ENCODE measurements at places on chromosomes 6 and 20.
A peak's percentile ranks its signal among the peaks of the same experiment; 100 is the strongest.

DNA sequence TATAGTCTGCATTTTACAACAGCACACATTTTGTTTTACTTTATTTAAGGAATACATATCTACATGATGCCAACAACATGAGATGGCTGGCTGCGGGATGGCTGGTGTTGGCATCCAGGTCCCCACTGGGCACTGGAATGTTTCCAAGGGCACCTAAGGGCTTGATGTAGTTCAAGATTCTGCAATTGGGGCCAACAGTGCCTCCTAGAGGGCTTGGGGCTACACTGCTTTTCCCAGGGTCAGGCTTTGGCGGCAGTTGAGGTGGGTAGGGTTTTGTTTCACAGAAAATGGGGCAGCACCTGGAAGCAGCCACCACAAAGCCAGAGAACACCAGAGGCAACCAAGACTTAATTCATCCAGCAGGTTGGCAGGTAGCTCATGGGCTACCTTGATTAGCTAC is 202.2 kb upstream of the PRND start:
- DNase-seq = peak; percentile 9

GRCh38 chr20:32551693-32552092 is 33.4 kb downstream of the NOL4L start:
- no peak for DNase-seq

DNA sequence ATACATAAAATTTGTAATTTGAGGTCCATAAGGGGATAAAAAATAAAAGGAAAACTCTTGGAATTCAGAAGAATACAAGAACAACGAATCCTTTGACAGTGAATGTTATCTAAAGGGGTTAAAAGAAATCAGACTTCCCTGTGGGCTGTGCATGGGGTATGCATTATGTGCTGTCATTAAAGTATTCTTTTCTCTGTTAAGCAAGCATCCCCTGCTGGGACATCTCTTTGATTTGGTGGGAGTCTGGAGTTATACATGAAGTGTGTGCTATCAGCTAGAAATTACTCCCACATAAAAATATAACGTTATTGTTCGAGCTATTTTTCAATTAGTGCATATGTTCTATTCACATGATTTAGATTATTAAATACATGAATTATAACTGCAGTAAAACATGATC is 195.2 kb downstream of the CENPW start:
- DNase-seq = no peak

DNA sequence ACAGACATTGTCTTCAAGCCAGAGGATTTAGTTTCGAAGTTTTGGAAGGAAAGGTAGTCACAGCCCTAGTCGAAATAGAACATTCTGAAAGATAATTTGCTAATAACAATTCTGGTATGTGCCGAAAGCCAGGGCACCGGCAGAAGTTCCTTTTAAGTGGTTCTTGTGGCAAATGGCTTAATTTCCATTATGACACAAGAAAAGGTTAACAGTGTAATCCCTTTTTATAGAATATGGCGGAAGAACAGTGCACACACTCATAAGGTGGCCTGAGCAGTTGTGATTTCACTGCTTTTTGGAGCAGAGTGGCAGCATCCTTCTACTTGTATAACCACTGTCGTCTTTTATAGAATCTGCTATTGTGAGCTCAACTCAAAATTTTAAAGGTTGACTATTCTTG is 152.4 kb downstream of the SASH1 start:
- DNase-seq = no peak

GRCh38 chr20:7022597-7022996 is 255.1 kb downstream of the BMP2 start:
- DNase-seq = no peak

DNA sequence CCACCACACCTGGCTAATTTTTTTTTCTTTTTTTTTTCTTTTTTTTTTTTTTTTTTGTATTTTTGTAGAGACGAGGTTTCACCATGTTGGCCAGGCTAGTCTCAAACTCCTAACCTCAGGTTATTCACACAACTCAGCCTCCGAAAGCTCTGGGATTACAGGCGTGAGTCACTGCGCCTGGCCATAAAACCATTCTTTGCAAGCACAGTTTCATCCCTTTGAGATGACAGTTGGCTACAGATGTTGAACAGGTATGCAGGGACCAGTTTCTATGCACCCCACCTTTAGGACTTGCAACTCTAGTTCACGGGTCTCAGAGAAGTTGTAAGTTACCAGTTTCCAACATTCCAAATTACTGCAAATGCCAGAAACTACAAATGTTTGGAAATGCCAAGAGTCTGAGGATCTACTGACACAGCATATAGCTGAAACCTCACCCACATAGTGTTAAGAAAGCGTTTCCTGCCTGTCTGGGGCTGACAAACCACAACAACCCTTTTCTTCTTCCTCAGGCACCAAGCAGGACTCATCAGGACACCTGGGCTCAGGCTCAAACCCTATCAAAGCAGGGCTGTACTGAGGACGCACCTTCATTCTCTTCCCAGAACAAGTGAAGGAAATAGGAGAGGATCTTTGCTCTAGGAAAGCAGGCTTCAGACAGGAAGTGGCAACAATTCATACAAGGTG is 22.9 kb downstream of the ARHGAP18 start:
- DNase-seq = no peak

DNA sequence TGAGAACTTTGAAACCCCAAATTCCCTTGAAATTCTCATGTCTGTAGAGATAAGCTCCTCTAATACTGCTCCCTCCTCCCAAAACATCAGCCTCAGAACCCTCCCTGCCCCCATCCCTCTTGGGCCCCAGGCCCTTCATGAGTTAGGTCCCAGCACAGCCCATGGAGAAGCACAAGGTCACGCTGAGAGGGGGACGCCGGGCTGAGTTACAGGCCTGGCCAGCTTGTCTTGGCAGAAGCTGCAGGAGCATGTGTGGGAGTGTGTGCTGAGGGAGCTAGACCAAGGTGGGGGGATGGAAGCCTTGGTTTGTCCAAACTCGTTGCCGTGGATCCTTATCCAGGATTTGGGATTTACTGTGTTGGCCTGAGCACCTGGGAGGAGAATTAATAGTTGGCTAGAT is 8.5 kb upstream of the PTCRA start:
- no peak for DNase-seq

GRCh38 chr6:44285552-44286284 is 15.5 kb downstream of the TMEM151B start:
- DNase-seq = no peak

GRCh38 chr6:48736501-48737206 is 625.7 kb upstream of the PTCHD4 start:
- DNase-seq = no peak

- DNase-seq = no peak
Observed at GRCh38 chr20:2485661-2486060, 15.1 kb upstream of the SNRPB start.

DNA sequence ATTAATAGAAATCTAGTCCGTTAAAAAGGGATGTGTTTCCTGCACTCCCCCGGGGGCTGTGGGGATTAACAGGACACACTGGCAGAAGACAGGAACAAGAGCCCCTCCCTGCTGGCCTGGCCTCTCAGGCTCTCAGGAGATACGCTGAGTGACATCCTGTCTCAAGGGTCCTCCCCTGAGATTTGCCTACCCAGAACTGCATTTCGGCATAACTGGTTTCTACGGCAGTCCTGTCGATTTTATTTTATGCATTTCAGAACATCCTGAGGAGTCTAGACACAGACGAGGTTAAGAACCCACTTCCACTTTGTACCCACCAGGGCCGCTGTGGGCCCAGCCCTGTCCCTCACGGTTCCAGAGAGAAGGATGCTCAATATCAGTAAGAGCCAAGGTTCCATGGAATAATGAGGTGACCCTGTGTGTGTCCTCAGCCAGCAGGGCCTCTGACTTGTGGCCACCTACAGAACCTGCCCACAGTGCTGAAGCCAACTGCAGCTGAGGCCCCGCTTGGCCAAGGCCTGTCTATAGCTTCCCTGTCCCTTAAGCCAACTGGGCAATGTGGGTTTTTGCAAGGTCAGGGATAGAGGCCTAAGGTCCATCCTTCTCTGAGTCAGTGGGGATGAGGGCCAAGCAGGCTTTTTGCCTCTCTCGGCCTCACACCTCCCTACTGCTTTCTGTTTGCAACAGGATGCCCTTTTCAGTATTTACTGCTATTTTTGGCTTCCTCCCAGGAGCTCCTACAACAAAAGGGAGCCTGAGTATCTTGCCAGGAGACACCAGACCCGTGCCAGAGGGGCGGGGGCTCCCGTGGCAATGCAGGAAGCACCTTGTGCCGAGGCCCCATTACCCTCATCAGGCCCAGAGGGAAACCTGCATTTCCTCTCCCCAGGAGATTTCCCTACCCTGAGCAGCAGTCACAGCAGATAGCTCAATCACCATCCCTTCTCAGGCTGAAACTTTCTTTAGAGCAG is 14.7 kb downstream of the UQCC2 start:
- no peak for DNase-seq

DNA sequence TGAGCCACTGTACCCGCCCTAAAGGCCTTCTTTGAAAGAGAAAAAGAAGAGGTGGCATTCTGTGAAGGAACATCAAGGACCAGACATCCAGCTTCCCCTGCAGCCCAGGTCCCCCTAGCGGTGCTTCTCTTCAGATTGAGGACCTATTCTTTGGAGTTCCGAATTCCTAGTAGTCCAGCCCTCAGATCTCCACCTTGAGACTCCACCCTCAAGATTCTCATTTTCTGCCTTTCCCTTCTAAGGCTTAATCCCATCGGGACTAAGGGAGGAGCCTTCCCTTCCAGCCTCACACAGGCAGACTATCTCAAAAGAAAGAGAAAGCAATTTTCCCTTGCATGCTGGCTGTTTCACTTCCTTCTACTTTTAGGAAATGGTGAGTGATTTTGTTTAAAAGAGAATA is 32.5 kb downstream of the MUC22 start:
- peak; percentile 61 for DNase-seq

DNA sequence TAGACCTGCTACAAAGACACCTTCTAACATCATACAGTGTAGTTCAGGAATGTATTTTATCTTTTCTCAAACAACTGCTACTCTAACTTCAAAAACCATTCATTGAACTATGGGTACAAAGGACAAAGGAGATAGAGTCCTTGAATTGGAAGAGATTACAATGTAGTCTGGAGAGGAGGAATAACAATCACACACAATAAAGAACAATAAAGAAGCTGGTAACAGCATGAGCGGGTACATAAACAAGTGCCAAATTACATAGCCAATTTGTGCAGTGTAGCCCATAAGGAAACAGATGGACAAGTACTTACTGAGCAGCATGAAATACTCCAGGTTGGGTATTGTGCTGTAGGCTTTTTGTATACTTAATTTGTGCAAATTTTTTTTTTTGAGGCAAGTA is 44.3 kb downstream of the OSTM1 start:
- DNase-seq = no peak

DNA sequence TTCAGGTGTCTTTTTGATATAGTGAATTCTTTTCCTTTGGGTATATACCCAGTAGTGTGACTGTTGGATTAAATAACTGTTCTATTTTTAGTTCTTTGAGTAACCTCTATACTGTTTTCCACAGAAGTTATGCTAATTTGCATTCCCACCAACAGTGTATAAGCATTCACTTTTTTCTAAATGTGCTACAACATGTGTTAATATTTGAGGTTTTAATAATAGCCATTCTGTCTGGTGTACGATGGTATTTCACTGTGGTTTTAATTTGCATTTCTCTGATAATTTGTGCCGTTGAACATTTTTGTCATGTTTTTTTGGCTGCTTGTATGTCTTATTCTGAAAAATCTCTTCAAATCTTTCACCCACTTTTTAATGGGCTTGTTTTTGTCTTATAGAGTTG is 563.5 kb downstream of the GRIK2 start:
- DNase-seq = no peak

DNA sequence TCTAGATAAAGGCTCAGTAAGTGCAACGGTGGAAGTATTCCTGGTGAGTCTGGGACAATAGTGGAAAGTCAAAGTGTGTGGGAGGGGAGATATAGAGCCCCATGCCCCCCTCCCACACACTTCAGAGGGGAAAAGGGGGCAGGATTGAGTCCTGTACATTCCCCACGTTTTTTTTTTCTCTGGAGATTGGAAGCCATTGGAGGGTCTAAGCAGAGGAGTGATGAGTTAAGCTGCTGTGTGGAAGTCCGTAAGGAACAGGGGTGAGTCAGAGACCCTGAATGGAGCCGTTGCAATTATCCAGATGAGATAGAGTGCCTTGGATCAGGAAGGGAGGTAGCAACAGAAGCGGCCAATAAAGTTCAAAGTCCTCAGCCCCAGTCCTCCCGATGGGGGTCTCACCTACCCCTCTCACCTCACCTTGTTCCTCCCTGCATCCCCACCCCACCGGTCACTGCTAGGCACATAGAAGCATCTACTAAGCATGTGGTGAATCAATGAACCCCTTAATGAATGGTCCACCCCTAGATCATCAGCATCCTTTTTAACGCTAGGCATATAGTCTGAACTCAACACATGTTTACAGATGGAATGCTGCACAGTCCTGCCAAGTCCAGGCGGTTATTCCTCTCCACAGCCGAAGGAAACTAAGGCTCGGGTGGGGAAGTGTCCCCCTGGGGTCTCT is 662 bp upstream of the SLC9A8 start:
- DNase-seq = no peak

DNA sequence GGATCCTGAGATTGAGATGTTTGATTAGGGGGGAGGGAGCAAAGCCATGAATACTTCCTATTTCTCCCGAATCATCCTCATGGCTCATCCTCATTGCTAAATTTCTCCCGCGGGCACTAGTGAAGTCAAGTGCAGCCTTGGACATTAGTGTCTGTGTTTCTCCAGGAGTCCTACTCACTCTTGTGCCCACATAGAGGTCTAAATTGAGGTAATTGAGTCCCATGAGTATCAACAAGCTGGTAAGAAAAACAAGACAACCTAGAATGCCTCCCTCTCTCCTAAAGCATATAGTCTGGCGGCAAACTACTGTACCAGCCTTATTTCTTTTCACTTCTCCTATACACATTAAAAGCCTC is 420 bp downstream of the CENPQ start:
- no peak for DNase-seq

DNA sequence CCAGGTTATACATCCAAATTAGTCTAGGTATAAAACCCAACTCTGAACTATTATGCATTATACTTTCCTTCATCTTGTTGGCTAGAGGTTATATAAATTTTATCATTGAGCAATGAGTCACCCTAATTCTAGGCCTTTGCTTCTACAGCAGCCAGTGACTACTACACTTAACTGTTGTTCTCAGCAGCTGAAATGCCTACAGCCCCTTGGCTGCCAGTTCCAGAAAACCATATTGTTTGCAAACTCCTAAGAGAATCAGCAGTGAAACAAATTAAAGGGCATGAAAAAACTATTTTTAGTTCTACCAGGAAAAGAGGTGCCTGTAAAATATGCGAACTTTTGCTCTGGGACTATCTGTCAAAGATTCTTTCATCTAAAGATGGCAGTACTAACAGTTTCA is 292.8 kb downstream of the FRK start:
- no peak for DNase-seq
